Astrocyte of the hippocampus (primary cell): ENCODE measurements at places on chromosomes 5 and 9.
A peak's percentile ranks its signal among the peaks of the same experiment; 100 is the strongest.

GRCh38 chr9:132031467-132032237 is 48.0 kb downstream of the MED27 start:
- DNase-seq: no peak

- no peak for DNase-seq
Measured at GRCh38 chr5:141039517-141039916, 11.7 kb upstream of the PCDHB1 start.

DNA sequence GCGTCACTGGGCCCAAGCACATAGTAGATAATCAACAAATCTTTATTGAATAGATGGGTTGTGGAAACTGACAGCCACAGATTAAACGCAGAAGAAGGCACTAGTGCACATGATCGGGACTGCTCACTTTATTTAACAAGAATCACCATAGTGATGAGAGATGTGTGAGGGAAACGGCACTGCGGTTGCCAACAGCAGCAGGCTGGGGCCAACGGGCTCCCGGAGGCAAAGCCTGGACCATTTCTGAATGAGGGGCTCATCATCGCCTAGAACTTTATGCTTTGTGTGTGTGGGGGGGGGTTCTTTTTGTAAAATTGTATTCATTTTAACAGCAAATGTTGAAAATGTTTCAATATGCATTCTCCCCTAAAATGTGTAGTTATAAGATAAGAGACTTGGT is 61.9 kb upstream of the RUFY1 start:
- no peak for DNase-seq

- DNase-seq: no peak
Measured at GRCh38 chr5:83034528-83035207, 42.5 kb downstream of the TMEM167A start.

DNA sequence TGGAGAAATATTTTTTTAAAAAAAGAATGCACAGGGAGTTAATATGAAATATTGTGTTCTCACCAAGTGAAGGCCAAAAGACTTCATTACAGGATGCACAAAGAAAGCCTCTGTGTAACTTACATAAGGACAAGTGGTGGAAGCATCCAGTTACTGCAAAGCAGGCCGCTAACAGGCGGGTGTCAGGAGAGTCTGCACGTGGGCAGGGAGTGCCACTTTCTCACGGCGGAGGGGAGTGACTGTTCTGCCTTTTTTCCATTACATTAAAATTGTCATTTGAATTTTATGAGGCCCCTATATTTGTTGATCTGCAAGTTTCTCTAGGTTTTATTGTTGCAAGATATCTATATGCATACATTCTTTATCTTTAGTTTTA is 28.1 kb upstream of the SPATA31E1 start:
- DNase-seq: no peak

DNA sequence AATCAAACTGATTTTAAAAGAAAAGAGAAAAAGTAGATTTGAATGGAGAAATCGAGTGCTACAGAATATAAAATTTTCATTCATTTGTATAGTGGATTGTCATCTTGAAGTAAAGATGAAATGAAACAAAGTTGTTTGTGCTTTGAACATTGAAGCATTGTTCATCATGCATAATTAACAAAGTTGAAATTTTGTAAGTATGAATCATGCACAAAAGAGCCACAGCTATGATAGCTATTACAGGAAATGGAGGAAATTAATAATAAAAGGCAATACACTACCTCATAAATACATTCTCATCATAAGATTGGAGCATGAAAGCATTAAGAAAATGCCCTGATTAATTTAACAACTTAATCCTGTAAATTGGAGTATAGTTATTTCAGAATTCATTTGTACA is 153.4 kb upstream of the TLX3 start:
- peak; percentile 46 for DNase-seq

- no peak for DNase-seq
Measured at GRCh38 chr5:15606197-15606596, 106.2 kb downstream of the FBXL7 start.

- no peak for DNase-seq
Measured at GRCh38 chr5:119379942-119380547, 24.2 kb downstream of the TNFAIP8 start.

DNA sequence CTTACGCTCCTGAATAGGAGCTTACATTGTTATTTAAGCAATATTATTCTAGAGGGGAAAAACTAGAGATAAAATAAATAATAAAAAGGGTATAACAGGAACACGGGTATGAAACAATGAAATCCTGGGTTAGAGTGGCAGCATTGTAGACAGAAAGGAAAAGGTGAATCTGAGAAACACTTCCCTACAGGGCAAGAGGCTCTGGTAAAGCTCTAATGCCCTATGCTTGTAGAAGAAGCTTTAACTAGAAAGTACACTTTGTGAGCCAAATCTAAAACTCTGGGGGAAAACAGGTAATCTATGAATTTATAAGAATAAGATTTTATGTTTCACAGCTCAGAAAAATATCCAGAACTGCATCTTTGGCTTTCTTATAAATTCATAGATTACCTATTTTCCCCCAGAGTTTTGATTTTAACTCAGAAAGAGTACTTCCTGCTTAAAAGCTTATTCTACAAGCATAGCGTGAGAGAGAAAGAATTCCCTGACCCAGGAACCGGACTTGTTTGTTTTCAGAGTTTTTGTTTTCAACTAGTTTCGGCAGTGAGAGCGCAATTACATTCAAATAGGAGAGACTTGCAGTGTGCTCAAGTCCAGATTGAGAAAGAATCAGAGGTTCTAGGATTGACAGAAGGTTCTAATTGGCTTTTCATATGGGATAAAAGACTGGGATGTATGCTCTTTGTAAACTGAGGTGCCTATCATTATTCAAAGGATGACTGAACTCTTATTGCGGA is 651.0 kb upstream of the RORB start:
- DNase-seq: peak; percentile 35

DNA sequence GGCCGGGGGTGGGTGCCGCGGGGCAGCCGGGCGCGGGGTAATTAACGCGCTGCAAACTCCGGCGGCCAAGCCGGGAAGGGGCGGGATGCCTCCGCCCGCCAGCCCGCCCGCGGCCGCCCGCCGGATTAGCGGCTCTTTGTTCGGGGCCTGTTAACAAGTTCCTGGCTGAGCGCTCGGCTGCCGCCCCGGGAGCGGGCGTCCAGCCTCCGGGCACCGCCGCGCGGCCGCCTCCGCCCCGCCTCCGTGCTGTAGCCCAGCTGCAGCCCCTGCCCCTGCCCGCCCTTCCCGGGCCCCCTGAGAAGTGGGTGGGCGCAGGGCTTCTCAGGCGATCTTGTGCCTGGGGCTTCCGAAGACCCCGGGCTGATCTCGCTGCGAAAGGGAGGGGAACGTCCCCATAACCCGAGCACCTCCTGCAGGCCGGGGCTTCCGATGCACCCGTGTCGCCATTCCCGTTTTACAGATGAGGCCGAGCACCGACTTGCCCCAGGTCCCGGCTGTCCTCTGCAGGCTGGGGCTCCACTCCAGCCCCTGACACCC is 7.5 kb downstream of the UNC5A start:
- peak; percentile 61 for DNase-seq

- DNase-seq: peak; percentile 29
Measured at GRCh38 chr5:108079753-108080152, 302.1 kb downstream of the FBXL17 start.
